ENCODE measurements at places on chromosomes 1 and 21.
A peak's percentile ranks its signal among the peaks of the same experiment; 100 is the strongest.

DNA sequence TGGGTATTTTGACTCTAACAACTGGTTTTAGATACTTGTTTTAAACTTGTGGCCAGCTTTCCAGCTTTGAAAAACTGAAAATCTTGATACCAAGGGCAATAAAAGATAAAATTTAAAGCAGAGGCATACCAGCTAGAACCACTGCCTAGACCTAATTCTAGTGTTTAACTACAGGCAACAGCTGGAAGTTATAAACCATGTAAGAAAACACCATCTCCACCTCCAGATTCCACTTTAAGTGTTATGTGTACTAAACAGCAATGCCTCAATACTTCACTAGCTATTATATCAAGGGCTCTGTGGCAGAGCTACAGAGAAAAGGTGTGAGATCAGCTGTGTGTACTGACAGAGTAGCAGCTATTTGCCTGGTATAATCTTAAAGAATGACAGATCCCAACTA, 69.5 kb downstream of the LPAR3 start:
- no peak for DNase-seq

GRCh38 chr1:2089051-2089450, 38.8 kb downstream of the PRKCZ start:
- no peak for DNase-seq

GRCh38 chr1:11364170-11364569, 91.2 kb downstream of the UBIAD1 start:
- DNase-seq: no peak

- no peak for DNase-seq
These were observed 838 bp downstream of the OR2C3 start for GRCh38 chr1:247535402-247535801.

GRCh38 chr1:74637296-74637695, 36.3 kb downstream of the ERICH3 start:
- no peak for DNase-seq

GRCh38 chr1:163664671-163665335, 343.0 kb downstream of the NUF2 start:
- peak; percentile 22 for DNase-seq

GRCh38 chr1:79811173-79811572, 804.6 kb upstream of the ADGRL4 start:
- DNase-seq: no peak

DNA sequence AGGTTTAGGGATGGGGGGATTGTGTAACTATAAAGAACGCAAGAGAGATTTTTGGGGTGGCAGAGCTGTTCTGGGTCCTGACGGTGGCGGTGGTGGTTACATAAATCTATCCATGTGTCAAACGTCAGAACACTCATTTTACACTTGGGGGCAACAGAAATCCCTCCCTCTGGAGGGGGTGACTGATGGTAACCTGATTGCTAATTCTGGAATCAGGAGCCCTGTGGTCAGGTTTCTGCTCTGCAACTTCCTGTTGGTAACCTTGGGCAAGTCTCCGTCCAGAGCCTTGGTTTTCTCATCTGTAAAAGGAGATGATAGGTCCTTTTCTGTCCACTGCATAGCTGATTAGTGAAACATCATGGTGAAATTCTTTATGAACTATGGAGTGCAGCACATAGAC, 40.9 kb downstream of the ALPL start:
- DNase-seq: no peak

GRCh38 chr1:209030454-209031167, 552.9 kb upstream of the CAMK1G start:
- DNase-seq: no peak

DNA sequence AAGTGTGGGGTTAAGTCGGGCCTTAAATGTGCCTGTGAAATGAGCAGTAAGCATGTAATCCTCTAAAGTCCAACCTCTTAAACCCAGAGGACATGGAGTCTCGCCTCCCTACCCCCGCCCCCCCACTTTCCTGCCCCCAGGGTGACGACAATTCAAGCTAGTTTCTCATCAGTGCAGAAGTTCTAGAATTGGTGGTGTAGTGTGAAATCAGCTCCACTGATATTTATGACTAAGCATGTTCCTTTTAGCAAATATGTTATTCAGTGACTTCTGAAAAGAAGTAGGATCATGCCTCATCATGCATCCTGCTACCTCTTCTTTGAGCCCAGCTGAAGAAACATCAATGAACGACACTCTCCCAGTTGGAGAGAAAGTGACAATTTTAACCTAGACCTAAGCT, 2.6 kb upstream of the ABCB10 start:
- DNase-seq: no peak

GRCh38 chr1:183633676-183634343, 1.8 kb downstream of the ARPC5 start:
- DNase-seq: no peak

DNA sequence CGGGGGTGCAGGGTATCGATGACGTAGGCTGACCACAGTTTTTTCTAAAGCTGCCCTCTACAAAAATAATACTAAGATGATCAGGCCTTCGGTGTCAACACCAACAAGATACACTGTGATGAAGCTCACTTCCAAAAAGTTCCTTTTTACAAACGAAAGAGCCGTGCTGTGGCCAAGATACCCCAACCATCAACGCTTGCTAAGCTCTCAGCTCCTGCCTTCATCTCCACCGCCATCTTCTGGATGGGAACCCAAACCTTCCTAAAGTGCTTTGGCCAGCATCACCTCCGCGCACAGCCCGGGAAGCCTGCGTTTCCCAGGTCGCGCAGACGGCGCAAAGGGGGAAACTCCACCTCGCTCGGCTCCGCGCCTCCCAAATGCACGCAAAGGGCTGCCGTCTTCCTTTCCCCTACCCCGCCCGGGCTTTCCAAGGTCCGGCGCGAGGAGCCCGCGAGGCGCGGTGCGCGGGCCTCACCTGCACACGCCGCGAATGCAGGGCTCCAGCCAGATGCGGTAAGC, 541 bp downstream of the USP48 start:
- DNase-seq: peak; percentile 66

DNA sequence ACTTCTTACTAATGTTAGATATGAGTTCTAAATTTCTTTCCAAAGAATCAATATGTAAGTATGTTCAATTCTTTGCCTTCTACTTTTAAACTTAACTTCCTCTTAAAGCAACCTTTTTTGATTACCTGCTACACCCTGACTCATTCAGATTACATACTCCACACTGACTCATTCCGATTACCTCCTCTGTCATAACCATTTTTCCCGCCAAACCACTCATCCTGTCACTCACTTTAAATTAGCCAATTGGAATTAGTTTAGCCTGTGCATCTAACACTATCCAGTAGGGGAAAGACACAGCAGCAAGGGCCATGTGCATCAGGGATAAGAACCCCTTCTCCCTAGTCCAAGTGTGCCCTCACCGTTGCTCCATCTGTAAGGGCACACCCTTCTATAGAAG, 815.5 kb downstream of the BRINP3 start:
- no peak for DNase-seq

- peak; percentile 72 for DNase-seq
These were observed 261.1 kb downstream of the CAMTA1 start for GRCh38 chr1:7046314-7046713.

DNA sequence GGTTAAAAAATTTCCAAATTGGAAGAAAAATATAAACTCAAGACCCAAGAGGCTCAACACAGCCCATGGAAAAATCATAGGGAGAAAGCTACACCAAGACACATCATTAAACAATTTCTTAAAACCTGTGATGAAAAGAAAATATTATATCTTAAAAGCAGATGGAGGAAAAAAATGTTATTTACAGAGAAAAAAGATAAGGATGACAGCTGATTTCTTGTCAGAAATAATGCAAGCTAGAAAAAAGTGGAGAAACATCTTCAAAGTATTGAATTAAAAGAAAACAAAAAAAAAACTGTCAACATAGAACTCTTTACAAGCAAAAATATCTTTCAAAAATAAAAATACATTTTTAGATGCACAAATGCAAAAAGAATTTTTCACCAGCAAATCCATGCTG, 930.5 kb downstream of the ADGRL2 start:
- DNase-seq: no peak
